HEK293T (cell line): ENCODE measurements at places on chromosomes 7 and 10.

- no peak for DNase-seq
Observed at GRCh38 chr7:55245271-55245723, 119.8 kb upstream of the LANCL2 start.

DNA sequence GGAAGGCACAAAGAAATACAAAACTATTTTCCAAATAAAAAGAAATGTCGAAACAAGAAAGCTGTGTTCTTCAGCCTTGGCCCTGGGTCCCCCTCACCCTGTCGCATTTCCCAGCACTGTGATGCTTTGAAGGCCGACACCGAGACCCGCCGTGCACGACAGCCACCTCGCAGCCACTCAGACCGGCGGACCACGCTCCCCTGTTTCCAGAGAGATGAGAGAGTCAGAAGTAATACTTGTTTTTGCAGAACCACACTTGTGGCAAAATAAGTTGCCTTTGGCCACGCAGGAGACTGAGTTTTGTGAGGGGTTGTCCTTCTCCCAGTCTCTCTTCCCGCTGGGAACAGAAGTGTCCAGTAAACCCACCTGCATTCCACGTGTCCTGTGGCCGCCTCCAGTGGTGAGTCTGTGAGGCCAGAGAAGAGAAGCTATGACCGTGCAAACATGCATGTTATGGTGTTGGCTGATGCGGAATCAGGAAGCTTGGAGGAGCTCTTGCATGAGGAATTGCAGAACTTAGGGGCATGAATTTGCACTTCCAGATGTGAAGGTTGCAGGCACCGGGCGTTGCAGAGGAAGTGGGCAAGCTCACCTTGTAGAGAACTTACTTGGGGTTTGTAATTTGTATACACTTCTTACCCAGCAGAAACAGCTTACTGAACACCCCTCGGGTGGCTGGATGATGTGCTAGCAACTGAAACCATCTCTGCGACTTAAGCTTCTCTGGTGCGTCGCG is 194.5 kb downstream of the EBF3 start:
- DNase-seq, result no peak

DNA sequence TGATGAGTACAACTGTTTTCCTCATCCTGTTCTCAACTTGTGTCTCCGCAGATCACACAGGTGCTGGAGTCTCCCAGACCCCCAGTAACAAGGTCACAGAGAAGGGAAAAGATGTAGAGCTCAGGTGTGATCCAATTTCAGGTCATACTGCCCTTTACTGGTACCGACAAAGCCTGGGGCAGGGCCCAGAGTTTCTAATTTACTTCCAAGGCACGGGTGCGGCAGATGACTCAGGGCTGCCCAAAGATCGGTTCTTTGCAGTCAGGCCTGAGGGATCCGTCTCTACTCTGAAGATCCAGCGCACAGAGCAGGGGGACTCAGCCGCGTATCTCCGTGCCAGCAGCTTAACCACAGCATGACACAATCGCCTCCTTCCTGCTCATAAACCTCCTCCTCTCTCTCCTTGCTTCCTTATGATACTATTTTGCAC is 126.7 kb upstream of the PRSS58 start:
- no peak for DNase-seq

DNA sequence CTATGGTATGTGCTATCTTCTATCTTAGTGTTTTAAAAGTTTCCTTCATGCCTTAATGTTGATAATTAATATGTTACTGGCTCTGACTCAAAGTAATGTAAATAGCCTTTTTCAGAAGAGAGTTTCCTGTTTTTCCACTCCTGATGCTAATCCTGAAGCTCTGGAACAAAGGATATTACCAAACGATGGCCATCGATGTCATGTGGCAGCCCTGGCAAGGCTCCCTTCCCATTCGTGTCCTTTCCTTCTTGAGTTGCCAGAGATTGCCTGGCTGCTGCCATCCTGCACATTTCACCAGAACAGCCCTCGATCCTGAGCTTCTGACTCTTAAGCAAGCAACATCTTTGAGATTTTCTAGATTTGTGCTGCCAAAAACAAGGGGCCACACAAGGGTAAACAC is 46.0 kb downstream of the RNF133 start:
- no peak for DNase-seq

DNA sequence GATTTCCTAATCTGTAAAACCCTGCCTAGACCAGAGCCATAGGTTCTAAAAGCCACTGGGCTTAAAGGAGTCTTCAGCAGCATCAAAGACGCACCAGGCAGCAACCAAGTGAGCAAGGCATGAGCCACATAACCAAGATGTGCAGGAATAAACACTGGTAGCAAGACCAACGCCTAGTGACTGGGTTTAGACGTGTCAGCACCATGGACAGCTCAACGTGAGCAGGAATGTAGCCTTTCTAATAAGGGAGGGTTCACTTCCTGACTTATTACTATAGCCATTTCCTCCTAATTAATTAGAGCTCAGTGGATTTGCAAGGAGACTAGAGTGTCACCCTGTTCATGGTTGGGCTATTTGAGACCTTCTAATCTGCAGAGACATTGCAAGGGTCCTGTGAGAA is 223.7 kb downstream of the LHFPL3 start:
- DNase-seq, result peak; percentile 28

GRCh38 chr10:92173996-92174395 is 116.9 kb downstream of the CPEB3 start:
- no peak for DNase-seq

DNA sequence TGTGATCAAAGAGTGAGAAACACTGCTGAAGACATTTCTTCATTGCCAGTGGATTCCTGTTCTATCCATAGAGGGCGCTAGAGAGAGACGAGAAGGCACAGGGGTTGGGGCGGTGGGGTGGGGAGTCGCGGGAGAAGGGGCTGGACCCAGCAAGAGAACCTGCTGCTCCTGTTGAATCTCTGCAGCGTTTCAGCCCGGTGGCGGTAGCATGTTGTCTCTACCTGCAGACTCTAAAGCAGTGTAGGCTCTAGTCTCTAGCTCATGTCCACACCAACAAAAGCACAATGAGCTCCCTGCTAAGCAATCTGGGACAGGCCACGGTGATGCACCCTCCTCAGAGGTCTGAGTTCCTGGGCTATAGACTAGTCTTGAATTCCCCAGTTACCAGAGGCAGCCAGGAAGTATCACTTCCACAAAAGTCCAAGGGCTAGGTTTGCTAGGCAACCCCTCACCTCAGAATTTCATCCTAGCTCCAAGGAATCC is 167.7 kb downstream of the DGKB start:
- DNase-seq, result peak; percentile 51

- DNase-seq, result no peak
Observed at GRCh38 chr7:12257582-12257981, 46.5 kb downstream of the TMEM106B start.

DNA sequence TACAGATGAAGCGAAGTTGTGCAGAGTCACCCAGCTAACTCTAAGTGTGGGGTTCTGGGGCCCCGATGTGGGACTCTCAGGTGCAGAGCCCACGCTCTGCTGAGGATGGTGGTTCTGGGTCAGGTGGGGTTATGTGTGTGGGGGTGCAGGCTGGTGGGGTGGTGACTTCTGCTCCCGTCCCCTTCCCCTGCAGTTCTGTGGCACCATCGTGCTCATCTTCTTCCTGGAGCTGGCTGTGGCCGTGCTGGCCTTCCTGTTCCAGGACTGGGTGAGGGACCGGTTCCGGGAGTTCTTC is 28.6 kb upstream of the SH2D4B start:
- no peak for DNase-seq

DNA sequence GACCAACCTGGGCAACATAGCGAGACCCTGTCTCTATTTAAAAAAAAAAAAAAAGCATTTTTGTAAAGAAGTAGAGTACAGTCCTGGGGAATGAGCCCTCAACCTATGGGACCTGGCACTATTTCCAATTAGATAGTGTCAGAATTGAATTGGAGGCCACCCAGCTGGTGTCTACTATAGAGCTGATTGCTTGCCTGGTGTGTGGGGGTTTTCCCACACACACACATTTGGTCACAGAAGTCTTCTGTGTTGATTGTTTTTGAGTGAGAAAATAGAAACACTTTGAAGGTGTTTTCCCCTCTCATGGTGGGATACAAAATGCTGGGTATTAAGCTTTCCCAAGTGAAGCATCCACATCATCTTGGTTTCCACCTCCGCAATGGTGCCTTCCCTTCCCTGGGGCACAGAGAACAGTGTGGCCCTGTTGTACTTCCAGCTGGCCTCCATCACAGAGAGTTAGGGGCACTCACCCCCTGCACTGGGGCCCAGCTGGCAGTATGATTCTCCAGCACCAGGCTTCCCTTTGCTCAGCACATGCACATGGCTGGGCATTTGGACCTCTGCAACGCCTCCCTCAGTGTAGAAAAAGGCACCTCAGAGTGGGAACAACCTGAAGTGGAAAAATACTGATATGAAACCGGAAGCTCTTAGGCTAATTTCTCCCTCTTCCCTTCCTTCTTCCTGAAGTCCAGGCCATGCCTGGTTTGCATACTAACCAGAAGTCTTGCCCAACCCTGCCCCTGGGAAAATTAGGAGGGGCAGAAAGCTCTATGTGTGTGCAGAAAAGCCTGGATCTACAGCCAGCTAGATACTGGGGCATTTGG is 10.7 kb upstream of the NFKB2 start:
- DNase-seq, result no peak

DNA sequence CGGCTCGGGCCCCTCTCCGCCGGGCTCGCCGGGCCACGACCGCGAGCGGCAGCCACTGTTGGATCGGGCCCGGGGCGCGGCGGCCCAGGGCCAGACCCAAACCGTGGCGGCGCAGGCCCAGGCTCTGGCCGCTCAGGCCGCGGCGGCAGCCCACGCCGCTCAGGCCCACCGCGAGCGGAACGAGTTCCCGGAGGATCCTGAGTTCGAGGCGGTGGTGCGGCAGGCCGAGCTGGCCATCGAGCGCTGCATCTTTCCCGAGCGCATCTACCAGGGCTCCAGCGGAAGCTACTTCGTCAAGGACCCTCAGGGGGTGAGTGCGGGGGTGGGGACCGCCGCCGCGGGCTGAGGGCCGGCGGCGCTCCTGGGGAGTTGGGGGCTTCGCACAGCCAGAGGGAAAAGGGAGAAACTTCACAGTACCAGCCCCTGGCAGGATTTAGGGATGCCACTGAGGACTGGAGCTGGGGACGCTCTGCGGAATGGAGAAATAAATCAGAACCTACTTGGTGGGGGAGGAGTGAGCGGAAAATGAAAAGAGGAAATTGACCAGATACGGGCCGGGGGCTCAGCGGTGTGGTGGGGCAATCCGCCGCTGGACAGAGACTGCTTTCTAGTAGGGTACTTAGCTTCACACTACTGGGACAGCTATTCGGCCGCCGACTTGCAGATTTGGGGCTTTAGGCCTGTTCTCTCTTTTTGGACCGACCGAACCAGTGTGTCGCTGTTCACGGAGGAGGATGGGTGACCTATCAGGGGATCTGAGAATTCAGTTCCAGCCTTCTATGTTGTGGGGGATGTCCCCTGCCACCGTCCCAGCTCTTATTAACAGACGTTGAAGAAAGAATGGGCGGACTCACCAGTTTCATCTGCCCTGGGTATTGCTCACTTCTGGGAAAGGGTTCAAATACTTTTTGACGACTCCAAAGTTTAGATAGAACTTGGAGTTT is 669 bp downstream of the PI4K2A start:
- peak; percentile 54 for DNase-seq

GRCh38 chr7:1858435-1859265 is 188.6 kb downstream of the ELFN1 start:
- no peak for DNase-seq

DNA sequence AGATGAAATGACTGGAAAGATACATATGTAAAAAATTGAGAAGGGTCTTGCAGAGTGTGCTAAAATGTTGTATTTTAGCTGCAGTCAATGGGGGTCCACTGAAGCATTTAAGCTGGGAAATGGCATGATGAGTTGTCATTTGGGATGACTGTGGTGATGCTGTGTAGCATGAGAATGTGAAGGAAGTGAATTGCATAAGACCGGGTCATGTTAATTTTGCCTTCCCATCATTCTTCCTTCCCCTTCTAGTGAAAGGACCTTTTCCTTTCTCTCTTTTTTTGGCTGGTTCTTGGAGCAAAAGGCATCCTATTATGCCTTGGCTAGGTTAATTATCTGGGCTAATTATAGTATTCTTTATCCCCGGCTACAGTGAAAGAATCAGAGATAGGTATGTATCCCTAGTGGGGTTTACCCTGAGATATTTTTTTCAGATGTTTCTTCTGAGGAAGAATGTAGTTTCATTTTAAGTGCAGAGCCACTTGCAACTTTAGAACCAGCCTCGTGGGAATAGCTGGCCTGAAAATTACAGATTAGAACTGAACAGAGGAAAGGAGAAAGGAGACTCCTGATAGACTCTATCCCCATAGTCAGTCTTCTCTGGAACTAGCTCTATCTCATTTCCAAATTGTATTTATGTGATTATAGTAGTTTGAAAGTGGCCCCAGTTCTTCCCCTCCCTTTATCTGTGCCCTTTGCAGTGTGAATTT is 93.6 kb downstream of the HGF start:
- no peak for DNase-seq

- DNase-seq, result no peak
Observed at GRCh38 chr7:54689394-54690049, 69.5 kb downstream of the SEC61G start.

GRCh38 chr7:68729371-68729770 is 868.9 kb upstream of the AUTS2 start:
- DNase-seq, result no peak

DNA sequence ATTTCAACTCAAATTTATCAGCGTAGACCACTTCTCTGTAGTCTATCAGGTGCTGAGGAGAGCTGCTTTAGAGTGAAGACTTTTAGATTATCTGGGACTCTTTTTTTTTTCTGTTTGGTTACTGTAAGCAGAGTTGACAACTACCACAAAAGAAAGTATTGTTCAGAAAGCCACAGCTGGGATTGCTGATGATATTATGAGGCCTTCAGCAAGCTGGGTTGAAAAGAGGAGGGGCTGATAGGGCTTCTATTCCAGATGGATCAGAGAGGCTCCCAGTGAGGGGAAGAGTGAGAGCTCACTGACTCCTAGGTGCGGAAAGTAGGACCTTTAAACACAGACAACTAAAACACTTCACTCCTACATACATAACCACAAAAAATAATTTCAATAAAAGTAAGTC is 188.5 kb upstream of the FERD3L start:
- DNase-seq, result no peak

- DNase-seq, result no peak
Observed at GRCh38 chr10:60123172-60123571, 216.8 kb upstream of the CCDC6 start.

DNA sequence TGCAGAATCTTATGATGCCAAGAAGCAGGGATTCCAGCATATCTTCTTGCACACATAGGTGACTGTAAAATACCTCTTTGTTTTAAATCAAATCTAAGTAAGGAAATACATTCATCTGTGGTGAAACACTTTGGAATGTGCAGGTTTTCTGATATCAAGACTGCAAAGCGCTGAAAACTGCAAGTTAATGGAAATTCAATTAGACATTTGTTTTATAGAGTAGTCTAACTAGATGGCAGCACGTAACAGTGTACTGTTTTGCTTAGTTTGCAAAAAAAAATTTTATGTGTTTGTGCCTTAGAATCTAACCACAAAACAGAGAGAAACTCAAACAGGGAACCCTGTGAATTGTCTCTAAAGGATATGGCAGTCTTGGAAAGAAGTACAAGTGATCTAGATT is 259.2 kb downstream of the HDAC9 start:
- no peak for DNase-seq
